ENCODE measurements at places on chromosomes 3 and 15. TPM values are rescaled to one million over a fixed set of nuclear protein-coding genes. Genes with fewer than 3 reads are reported as not detected.

- DNase-seq, result no peak
Measured at GRCh38 chr3:112675349-112675748, 34.4 kb upstream of the CCDC80 start.

DNA sequence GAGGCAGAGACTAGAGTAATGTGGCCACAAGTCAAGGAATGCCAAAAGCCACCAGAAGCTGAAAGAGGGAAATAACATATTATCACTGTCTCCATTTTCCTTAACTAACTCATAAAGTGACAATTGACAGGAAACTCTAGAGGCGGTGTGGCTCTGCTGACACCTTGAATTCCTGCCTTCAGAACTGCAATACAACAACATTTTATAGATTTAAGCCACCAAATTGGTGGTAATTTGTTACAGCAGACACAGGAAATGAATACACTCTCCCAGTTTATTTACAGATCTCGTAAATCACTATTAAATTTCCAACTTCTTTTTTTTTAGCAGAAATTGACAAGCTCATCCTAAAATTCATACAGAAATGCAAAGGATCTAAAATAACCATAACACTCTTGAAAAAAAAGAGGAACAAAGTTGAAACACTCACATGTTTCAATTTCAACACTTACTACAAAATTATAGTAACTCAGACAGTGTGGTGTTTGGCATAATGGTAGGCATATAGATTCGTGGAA lies 449.9 kb downstream of the OTOL1 start:
- no peak for DNase-seq

- DNase-seq, result no peak
Measured at GRCh38 chr15:99994849-99995248, 261.6 kb upstream of the LYSMD4 start.

GRCh38 chr15:38782156-38782555 lies 217.5 kb upstream of the RASGRP1 start:
- no peak for DNase-seq

GRCh38 chr15:81092559-81092902 lies 41.5 kb upstream of the CFAP161 start:
- peak; percentile 30 for DNase-seq

GRCh38 chr3:85627932-85628331 lies 669.1 kb downstream of the CADM2 start:
- no peak for DNase-seq

- no peak for DNase-seq
Measured at GRCh38 chr15:33882921-33883320, 85.4 kb upstream of the CHRM5 start.

GRCh38 chr15:63811942-63812550 lies 21.7 kb downstream of the HERC1 start:
- no peak for DNase-seq

DNA sequence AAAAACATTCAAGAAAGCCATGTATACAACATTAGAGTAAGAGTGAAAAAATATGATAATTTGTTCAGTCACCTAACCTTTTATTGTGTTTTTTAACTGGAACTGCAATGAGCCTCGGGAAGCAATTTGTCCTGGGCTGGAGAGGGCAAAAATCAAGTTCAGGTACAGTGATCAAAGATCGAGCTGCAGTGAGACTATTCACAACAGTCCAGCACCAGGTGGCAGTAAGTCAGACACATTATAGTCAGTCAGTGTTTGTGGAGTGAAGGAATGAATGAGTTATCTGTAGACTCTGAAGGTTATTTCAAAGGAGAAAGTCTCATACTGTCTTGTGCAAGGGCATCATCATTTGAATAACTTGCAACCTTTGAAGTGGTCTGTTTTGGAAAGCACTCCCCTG lies 116.6 kb downstream of the CHDH start:
- DNase-seq, result no peak

DNA sequence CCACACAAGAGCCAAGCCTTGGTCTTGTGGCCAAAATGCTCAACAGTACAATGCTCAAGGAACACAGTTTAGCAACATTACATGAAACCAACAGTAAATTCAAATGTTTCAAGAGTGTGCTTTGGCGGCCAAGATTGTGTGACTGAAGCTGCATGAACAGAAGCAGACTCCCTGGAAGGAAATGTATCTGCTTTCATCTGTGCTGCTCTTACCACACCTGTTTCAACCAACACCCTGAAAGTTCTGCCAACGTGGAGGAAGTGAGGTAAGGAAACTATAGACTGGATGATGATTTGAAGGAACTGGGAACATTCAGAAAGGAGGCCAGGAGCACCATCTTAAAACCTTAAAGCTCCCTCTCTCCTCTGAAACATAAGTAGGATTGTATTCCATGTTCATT lies 55.7 kb downstream of the MB21D2 start:
- DNase-seq, result no peak

GRCh38 chr3:12154151-12154550 lies 4.6 kb downstream of the TIMP4 start:
- no peak for DNase-seq

DNA sequence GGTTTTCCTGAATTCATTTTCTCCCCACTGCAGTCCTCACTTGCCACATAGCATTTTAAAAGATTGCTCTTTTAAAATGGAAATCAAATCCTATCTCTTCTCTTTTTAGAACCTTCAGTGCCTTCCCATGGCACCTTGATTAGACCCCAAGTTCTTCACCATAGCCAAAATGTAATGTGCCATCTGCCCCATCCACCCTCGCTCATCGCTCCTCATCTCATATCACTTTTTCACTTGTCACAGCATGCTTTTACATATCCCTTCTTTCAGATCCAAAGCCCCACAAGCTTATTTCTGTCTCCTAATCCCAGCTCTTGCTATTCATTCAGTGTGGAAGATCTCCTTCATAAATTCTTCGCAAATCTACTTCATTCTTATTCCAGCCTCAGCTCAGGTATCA lies 161.7 kb downstream of the CD47 start:
- no peak for DNase-seq

DNA sequence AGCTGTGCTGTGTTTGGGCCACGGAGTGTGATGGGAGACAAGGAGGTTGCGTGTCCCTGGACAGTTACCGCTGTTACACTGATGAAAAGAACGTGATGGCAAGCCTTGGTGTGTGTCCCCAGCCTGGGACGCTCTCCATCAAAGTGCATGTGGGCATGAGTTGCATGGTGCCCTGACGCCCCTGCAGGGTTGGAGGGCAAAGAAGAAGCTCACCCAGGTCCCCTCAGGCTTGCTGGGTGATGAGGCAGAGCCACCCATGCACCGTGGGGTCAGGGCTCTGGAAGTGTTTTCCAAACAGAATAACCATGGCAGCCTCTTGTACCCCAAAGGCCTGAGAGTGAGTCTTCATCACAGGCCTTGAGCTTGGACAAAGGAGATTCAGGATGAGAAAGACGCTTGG lies 189.2 kb downstream of the ATP10A start:
- no peak for DNase-seq

GRCh38 chr3:107892955-107893624 lies 197.7 kb downstream of the CD47 start:
- no peak for DNase-seq

RGMA gene
- not detected for total RNA-seq

PAQR5 gene
- total RNA-seq, result 0.07 TPM

CLEC3B gene
- 0.11 TPM for total RNA-seq

SOX14 gene
- total RNA-seq, result not detected

DHFR2 gene
- total RNA-seq, result 2.6 TPM

MYLK gene
- 24.3 TPM for total RNA-seq

LCTL gene
- total RNA-seq, result not detected

All from pulmonary artery endothelial cell (primary cell).